Suprapubic skin (tissue), 4 donors: ENCODE measurements at places on chromosomes 12 and 14.

GRCh38 chr12:120012067-120012621, 23.1 kb downstream of the BICDL1 start:
- DNase-seq, result no peak

DNA sequence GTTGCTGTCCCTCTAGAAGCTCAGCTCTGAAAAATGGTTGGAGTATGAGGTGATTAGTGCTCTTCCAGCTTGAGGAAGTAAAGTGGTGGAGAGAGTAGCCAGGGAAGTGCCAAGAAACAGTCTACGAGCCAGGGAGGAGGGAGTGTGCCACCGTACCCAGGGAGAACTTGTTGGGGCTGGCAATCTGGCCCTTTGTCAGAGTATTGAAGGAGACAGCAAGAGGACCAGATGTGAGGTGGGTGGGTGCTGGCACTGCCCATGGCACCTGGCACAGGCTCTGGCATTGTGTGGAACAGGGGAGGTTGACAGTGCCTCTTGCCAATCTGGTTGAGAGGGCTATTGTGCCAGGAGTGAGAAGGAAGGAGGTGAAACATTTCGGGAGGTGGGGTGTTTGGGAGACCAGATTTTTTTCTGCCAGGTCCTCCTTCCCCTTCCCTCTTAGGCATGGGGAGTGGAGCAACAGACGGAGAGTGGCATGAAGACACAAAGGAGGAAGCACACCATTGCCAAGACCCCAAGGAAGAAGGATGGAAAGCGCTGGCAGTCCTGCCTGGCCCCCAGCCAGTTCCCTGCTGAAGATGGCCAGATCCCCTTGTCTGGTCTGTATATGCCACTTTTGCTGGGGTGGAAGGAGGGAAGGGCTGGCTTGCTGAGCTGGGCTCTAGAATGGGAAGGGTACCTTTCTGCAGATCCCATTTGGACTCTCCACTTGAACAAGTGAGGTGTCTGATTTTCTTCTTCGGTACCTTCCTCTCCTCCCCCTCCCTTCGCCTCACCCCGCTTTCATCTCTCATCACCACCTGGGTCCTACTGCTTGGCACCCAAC, 37.5 kb downstream of the ZFHX2 start:
- DNase-seq, result no peak

- DNase-seq, result no peak
Observed at GRCh38 chr12:75690296-75690955, 179.0 kb upstream of the KRR1 start.

- DNase-seq, result no peak
Observed at GRCh38 chr12:104315326-104316224, 12.0 kb downstream of the EID3 start.

DNA sequence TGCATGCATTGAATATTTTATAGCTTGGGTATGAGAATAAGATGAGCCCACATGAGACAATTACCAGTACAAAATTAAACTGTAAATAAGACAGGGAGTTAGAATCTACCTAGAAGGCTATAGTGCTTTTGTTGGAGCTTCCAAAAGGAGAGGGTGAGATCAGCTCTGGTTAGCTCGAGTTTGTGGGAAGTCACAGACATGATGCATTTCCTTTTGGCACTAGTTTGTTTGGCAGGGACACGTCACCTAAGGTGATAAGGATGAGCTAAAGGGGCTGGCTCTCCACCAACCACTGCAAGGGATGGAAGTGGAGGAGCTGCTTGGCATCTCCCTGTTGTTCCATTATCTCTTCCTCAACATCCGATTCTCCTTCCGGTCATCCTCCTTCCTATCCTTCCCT, 48.5 kb upstream of the CPM start:
- no peak for DNase-seq
